ENCODE measurements at places on chromosomes 4 and X.
A peak's percentile ranks its signal among the peaks of the same experiment; 100 is the strongest.

DNA sequence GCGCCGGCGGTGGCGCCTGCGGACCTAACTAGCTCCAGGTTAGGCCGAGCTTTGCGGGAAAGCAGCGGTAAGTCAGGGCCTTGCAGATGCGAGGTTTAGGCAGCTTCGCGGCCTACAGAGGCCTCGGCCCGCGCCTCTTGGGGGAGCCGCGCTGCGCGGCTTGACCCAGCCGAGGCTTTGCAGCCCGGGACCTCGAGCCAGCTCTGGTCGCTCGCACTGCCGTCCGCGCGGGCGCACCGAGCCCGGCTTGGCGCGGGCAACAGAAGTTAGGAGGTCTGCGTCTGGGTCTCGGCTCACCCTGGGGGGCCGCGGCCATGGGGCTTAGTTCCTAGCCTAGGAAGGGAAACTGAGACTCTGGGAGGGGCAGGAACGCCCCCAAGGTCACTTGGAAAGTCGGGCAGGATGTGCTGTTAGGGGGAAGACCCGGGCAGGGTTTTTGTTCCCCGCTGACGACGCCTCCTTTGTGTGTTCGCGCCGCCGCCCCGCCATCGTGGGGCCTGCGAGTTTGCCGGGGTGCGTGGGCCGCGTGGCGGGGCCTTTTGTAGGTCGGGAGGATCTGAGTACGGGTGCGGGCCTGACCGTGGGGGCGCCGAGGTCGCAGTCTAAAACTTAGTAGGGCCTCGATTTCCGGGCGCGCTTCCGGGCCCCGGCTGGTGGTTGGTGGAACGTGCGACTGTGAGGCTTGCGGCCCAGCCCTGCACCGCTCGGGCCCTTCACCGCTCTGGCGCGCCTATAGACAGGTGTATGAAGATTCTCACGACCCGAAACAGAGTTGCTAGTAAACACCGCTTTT lies 482 bp downstream of the RNF4 start:
- peak; percentile 59 for DNase-seq

GRCh38 chr4:121255986-121256750 lies 92.0 kb upstream of the TNIP3 start:
- peak; percentile 85 for DNase-seq

DNA sequence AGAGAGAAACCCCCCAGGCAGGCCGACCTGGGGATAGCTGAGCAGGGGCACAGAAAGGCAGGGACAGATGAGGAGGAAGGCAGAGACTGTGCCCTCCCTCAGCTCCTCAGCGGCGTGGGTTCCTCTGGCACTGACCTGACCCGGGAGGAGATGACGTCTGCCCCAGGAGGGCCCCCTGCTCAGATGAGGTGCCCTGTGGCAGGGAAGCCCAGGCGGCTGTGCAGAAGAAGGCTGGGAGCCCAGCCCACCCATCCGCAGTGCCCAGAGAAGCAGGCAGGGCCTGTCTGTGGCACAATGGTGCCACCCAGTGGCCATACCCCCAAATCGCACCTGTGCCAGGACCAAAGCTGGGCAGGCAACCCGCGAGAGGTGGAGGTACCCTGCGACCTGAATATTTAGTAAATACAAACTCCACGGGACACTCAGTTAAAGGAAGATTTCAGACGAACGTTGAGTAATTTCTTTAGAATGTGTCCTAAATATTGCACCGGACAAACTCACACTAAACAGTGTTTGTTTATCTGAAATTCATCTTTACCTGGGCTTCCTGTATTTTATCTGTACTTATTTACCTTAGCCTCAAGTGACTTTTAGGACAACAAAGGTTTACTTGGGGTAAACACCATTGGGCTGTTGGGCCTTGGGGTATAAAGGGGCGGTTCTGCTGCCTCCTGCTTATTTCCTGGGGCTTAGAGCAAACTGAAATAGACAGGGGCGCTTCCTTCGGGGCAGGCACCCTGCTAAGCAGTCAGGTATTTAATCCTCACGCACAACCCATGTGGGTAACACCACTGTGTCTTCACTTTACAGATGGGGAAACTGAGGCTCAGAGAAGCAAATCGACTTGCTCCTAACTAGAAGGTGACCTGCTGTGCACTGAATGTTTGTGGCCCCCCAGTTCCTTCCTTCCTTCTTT lies 46.5 kb upstream of the HMX1 start:
- peak; percentile 54 for DNase-seq

GRCh38 chrX:94123062-94123461 lies 449.1 kb downstream of the FAM133A start:
- DNase-seq: no peak

DNA sequence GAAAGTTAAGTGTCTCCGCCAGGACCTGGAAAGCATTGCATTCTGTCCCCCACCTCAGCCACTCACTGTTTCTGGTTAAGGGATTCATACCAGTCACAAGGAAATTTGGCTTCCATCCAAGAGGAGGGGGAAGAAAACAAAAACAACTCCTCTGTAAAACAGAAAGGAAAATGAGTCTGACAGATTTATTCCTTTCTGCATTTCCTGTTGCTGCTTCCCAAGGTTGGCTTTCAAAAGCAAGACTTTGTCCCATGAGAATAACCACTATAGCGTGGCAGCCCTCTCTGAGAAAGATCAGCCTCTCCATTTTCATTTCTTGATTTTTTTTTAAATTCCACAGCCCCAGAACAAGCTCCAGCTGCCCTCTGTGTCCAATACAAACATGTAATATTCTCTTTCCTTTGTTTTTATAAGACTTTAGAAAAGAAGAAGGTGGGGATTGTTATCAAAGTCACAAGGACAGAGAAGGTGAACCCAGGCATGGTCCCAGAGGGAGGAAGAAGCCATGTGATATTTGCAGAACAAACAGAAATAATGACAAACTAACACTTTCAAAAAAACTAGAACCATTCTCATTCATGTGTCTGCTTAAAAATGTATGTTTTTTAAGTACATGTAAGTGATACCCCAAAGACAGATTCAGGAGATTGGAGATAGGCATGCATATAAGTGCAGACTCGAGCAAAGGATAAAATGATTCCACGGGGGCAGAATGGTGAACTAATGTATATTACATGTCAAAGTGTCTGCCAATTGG lies 90.7 kb upstream of the DCLK2 start:
- DNase-seq: no peak

- no peak for DNase-seq
Measured at GRCh38 chr4:121112530-121112929, 40.2 kb upstream of the NDNF start.

GRCh38 chrX:649166-649565 lies 18.6 kb downstream of the SHOX start:
- DNase-seq: no peak

- no peak for DNase-seq
Measured at GRCh38 chr4:66963084-66963483, 582.2 kb downstream of the CENPC start.

DNA sequence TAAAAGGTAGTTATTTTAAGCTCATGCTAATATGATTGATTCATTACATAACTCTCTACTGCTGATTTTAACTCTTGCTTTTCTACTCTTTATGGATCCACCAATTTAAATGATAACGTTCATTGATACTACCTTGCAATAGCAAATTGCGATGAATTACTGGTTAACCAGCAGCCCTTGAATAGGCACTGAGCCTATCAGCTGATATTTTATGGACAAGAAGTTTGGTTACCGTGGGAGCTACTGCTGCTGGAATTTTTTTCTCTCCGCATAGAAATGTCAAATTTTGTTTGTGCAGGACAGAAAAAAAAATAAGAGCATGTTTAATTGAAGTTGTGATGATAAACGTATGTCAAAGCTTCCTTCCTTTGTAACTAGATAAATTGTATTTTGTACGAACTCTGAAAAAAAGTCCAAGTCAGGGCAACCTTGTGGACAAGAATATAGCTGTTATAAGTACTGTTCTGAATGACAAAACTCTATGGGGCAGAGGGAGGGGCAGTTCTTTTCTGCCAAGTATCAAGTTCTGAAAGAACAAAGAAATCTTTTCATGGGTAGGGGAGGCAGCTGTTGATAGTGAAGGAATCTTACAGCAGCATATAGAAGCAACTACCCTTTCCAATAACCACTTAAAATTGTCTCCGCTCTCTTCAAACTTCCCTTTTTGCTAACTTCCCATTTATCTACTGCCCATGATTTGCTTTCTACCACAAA lies 434.9 kb upstream of the PABPC4L start:
- no peak for DNase-seq

DNA sequence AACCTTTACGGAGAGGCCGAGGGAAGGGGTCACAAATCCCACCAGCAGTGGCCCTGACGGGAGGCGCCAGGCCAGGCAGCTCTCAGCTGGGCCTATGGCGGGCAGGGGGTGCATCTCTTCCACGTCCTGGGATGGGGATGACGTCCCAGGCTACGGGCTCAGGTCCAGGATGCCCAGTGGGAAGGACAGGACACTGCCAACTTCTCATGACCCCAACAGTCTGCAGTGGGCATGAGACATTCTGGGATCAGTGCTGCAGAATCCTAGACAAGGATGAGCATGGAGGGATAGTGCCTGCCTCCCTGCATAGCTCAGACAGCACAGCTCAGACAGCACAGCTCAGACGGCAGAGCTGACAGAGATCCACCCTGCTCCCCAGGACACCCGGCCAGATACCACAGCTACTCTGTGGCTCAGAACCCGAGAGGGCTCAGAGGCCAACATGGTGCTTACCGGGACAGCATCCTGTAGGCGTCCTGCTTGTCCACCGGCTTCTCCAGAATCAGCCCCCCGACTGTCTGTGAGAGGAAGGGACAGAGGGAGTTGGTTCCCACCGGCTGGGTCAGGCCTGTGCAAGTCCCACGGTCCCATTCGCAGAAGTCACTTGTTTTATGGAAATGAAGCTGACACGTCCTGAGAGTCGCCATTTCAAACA lies 17.3 kb downstream of the ASMTL start:
- DNase-seq: no peak

GRCh38 chr4:37767546-37767945 lies 58.9 kb upstream of the PGM2 start:
- peak; percentile 18 for DNase-seq

GRCh38 chr4:151728006-151728405 lies 32.8 kb downstream of the GATB start:
- no peak for DNase-seq

DNA sequence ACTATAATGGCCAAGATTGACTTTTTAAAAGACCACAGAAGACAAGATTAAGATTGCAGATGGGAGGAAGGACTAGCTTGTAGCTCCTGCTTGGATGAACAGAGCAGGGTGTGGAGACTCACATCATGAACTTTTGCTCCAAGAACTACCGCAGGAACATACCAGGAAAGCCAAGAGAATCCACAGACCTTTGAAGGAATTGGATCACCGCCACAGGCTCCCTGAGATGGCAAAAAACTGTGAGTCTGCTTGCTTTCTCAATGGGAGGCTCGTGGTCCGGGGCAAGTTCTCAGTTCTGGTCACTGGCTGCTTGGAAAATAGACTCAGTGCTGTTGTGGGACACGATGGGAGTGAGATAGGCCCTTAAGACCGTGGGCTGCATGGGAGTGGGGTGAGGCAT lies 276.6 kb downstream of the CCSER1 start:
- no peak for DNase-seq

- no peak for DNase-seq
Measured at GRCh38 chr4:152679414-152680281, at the start of gene TMEM154. Gene TMEM154, minus strand, starts transcription at chr4:152679997. Its CDS starts 64 bp downstream, at chr4:152679933.

DNA sequence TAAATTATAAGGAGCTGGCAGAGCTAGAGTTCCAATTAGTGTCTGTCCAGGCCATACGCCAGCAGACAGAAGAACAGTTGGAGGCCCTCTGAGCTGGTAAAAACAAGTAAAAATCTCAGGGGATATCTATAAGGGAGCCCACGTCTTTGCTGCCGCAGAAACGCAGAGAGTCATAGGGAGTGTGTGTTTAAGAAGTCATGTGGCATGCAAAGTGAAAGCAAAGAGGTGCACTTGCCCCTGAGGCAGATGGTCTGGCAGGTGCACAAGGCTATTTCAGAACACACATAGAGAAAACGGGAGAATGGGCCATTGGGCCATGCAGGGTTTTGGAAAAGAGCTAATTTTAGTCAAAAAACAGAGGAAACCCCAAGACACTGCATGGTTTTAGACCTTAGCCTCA lies 92.7 kb downstream of the NAP1L3 start:
- no peak for DNase-seq

GRCh38 chr4:15920723-15921591 lies 17.6 kb downstream of the FGFBP1 start:
- peak; percentile 85 for DNase-seq

DNA sequence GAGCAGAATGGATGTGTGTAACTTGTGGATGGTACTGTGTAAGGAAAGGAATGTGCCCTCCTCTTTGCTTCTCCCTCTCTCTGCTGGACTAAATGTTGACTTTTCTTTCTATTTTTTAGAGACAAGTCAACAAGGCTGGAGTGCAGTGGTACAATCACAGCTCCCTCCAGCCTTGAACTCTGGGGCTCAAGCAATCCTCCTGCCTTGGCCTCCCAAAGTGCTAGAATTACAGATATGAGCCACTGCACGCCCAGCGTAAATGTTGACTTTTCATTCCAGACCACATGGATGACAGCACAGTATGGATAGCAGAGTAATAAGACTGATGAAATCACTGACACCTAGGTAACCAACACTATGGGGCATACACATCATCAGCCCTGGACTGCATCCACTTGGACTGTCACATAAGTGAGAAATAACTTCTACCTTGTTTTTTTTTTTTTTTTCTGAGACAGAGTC lies 5.1 kb upstream of the RPS3A start:
- no peak for DNase-seq

- DNase-seq: no peak
Measured at GRCh38 chrX:43657671-43658070, 1.6 kb downstream of the MAOA start.

- DNase-seq: no peak
Measured at GRCh38 chr4:130110770-130111169, 1014.8 kb downstream of the C4orf33 start.

GRCh38 chrX:41108463-41109205 lies 23.4 kb downstream of the USP9X start:
- no peak for DNase-seq

DNA sequence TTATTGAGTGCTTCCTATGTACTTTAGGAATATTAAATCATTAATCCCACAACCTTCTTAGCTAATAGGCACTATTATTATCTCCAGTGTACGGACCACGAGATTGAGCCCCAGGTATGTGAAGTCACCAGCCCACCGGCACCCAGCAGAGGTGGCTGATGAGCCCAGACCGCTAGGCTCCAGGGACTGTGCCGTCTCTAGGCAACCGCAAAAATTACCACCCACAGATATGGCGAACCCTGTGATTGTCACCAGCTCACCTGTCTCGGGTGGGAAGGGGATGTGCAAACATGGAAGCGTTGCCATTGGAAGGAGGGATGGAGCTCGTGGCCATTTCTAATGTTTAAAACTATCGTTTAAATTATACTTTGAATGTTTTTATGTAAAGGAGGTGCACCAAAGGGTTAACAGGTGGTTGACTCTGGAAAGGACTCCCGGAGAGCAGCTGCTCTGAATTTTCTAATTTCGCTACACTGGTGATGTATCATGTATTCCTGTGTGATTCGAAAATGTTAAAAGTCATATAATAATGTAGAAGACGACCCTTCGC lies 21.0 kb upstream of the JAKMIP1 start:
- DNase-seq: no peak

- peak; percentile 90 for DNase-seq
Measured at GRCh38 chrX:16436348-16437188, 213.4 kb upstream of the S100G start.

DNA sequence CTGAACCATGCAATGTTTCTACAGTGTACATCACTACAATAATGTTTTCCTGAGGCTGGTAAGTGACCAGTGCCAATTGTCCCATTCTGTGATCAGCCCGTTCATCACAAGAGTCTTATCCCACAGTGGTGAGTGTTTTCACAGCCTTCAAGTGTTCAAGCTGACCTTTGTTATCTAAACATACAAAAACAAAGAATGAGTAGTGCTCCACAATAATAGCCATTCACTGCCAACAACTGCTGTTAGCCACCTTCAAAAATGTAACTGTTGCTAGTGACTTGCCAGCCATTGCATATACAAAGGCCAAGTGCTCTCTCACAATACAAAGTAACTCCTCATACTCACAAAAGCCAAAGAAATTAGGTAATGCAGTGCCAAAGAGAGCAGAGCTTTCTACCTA lies 1084.1 kb downstream of the FAM133A start:
- no peak for DNase-seq
